Muscle of arm (tissue), 14 donors: ENCODE measurements at places on chromosomes 12 and 14.
A peak's percentile ranks its signal among the peaks of the same experiment; 100 is the strongest.

- DNase-seq: no peak
Observed at GRCh38 chr12:96040305-96041133, 5.1 kb upstream of the LTA4H start.

DNA sequence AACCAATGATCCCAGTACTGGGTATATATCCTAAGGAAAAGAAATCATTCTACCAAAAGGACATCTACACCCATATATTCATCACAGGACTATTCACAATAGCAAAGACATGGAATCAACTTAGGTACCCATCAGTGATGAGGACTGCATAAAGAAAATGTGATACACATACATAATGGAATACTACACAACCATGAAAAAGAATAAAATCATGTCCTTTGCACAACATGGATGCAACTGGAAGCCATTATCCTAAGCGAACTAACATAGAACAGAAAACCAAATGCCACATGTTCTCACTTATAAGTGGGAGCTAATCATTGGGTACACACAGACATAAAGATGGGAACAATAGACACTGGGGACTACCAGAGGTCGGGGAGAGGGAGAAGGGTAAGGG lies 86.0 kb upstream of the LGR5 start:
- DNase-seq: no peak

GRCh38 chr12:45775465-45775864 lies 46.0 kb downstream of the ARID2 start:
- no peak for DNase-seq

GRCh38 chr12:92718483-92718990 lies 15.7 kb downstream of the PLEKHG7 start:
- no peak for DNase-seq

DNA sequence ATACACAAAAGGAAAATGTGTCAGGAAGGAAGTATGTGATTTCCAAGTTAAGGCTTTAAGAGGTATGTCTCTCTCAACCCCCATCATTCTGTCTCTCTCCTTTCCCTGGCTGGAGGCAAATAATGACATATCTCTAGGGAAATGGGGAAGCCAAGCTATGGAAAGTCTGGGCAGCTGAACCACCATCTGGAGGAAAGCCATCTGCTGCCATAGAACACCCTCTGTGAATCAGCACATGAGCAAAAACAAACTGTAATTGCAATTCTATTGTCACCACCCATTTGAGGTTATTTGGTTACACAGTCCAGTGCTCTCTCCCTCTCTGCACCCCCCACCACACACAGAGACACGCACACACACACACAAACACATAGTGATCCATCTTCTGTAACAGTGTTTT lies 766.2 kb downstream of the FLRT2 start:
- DNase-seq: no peak

GRCh38 chr12:25436206-25437030 lies 116.7 kb downstream of the LMNTD1 start:
- peak; percentile 84 for DNase-seq

DNA sequence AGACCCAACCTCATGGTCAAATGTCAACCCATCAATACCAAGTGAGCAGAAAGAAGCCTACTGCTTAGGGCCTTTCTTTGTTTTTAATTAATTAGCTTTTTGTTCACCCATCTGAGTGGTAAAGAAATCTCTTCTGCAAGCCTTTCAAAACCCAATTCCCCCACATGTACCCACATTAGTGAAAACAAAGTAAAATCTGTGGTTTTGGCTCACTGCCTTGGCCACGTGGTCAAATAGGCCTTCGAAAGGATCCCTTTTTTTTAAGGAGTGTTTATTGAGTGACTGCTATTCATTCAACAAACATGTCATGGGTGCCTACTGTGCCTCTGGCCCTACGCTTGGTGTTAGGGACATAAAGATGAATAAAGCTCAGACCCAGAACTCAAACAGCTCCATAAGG lies 160.1 kb downstream of the NUAK1 start:
- DNase-seq: no peak

DNA sequence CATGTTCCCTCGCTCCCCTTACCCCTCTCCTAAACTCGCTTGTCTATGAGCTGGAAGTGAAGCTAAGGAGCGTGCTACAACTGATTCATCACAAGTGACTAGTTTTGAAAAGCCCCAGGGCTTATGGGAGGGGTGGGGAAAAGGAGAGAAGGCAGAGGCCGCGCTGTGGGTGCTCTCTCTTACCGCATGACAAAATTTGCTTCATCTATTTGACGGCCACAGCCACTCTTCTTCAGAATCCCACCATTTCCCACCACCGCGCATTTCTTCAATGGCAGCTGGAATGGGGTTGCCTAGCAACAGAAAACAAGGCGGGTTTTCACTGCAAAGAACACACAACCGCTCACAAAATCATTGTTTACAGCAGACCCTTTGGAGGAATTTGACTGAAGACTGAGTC lies 79.4 kb downstream of the ST8SIA1 start:
- DNase-seq: no peak

- no peak for DNase-seq
Observed at GRCh38 chr14:81384900-81385299, 15.2 kb downstream of the STON2 start.

- DNase-seq: no peak
Observed at GRCh38 chr12:52295663-52296062, 4.3 kb upstream of the KRT81 start.

- DNase-seq: no peak
Observed at GRCh38 chr12:20272161-20272560, 96.2 kb upstream of the PDE3A start.

DNA sequence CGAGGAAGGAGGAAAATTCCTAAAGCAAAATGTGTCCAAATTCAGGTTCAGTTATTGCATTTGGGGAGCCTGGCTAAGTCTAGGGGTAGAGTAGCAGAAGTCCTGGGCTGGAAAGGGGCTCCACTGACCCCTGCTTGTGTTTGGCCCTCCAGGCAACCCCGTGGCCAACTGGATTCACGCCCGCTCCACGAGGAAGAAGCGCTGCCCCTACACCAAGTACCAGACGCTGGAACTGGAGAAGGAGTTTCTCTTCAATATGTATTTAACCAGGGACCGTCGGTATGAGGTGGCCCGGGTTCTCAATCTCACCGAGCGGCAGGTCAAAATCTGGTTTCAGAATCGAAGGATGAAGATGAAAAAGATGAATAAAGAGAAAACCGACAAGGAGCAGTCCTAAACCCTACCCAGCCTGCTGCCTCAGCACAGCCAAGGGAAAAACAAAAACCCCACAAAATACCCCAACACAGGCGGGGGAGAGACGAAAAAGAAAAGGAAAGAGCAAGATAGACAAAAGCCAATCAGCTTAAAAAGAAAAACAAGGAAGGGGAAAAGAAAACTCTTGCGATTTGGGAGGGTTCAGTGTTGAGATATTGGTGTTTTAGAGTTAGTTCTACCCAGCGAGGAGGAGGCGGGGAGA lies 2.4 kb downstream of the HOXC9 start:
- DNase-seq: no peak

DNA sequence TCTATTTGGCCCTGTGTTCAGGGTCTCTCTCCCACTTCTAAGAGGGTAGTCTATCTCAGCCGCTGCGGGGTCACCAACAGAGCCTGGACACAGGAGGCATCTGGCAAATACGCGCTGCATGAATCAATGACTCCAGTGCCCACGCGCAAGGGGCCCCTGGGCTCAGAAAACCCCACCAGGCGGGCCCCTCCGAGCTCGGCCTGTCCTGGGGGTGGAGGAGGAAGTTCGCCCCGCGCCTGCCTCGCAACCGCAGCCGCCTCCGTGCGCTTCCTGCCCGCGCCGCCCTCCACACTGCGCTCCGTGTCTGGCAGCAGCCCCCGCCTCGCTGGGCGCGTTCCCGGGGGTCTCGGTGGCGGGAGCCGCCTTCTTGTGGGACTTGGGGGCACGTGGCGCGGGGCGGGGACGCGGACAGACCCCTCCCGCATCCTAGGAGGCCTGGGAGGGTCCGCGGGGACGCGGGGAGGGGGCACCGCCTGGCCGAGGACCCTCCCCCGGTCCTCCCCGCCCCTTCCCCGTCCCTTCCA lies 811 bp upstream of the FBRSL1 start:
- DNase-seq: no peak

GRCh38 chr14:22998329-22999012 lies 11.5 kb downstream of the C14orf93 start:
- DNase-seq: no peak

DNA sequence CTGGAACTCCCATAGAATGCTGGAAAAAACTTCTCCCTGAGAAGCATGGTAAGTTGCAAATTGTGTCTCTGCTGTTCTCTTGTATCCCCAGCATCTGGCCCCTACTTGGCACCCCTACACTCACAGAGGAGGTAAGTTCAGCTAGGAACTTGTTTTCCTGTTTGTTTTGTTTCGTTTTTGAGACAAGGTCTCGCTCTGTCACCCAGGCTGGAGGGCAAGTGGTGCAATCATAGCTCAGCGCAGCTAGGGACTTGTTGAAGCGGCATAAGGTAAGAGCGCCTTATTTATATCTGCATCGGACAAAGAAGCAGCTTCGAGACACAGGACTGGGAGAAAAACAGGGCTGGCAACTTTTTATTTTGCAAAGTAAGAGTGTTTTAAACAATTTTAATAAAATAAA lies 18.5 kb upstream of the ANO2 start:
- no peak for DNase-seq

DNA sequence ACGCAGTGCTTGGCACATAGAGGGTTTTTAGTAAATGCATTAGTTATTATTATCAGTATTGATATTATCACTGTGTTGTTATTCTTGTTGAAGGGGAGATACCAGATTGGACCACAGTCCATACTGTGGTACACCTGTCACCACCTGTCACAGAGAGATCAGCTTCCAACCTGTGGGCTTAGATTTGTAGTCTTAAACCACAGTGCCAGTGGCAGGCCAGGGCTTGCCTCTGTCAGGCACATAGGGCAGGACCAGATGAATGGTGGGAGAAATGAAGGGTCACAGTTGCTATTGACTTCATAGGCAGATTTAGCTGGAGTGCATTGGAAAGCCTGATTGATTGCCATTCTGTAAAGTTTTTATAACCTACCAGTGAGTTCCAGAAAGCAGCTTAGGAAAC lies 35.1 kb downstream of the ARL1 start:
- DNase-seq: no peak

GRCh38 chr12:115485503-115485902 lies 792.0 kb downstream of the MED13L start:
- no peak for DNase-seq

DNA sequence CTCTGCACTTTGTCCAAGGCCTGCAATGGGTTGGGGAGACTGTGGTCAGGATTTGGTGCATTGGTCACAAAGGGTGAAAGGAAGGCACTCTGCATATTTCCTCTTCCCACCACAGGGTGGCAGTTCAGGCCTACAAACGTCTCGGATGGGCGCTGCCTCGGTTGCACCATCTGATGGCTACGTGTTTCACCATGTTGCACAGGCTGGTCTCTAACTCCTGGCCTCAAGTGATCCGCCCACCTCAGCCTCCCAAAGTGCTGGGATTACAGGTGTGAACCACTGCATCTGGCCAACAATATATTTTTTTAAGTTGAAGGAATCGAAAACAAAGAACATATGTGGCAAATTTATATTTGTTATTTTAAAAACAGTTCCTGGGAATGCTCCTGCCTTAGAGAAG lies 35.1 kb downstream of the TMBIM6 start:
- peak; percentile 69 for DNase-seq

- no peak for DNase-seq
Observed at GRCh38 chr14:101109981-101110728, 206.6 kb upstream of the RTL1 start.

DNA sequence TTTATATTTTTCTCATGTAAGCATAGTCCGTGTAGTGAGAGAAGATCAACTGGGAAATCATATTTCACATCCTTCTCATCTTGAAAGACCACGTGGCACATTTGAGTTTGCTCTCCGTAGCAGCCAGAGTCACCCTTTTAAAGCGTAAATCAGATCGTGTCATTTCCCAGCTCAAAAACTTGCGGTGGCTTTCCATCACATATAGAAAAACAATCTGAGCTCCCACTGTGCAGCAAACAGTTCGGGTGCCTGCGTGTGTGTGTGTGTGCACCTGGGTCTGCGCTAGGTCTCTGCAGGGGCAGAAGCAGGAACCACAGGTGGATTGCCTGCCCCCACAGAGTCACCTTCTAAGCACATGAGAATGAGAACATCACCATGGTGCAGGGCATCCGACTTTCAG lies 338.2 kb downstream of the TRHDE start:
- DNase-seq: no peak

- DNase-seq: no peak
Observed at GRCh38 chr12:51395283-51396230, 4.4 kb upstream of the GALNT6 start.

DNA sequence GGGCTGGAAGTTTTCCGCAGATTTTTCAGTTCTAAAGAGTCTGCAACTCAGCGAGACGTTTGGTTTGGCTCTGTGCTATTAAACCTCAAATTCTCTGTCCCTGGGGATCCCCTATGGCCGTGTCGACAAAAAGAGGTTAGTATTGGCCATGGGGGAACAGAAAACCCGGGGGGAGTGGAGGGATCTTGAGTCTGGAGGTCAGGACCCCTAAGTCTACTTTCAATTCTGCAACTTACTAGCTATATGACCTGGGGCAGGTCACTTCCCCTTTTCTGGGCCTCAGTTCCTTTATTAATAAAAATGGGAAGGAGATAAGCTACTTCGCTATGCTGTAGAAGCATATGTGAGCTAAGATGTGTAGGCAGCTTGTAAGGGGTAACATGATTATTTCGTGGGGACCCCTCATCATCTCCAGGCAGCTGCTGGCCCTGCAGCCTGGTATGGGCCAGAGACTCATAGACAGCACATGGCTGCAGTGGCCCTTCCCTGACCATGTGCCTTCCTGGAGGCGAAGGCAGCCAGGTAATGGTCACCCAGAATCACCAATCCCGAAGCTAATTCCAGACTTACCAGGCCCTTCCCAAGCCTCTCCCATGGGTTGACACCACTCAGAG lies 8.6 kb downstream of the ASB2 start:
- DNase-seq: no peak

- DNase-seq: no peak
Observed at GRCh38 chr12:131100031-131100674, 146.4 kb downstream of the ADGRD1 start.

- DNase-seq: no peak
Observed at GRCh38 chr12:1367331-1368291, 226.8 kb downstream of the FBXL14 start.
